ENCODE measurements at places on chromosomes 5 and 9.

GRCh38 chr5:64166201-64166959 is 737 bp downstream of the RNF180 start:
- no peak for DNase-seq

DNA sequence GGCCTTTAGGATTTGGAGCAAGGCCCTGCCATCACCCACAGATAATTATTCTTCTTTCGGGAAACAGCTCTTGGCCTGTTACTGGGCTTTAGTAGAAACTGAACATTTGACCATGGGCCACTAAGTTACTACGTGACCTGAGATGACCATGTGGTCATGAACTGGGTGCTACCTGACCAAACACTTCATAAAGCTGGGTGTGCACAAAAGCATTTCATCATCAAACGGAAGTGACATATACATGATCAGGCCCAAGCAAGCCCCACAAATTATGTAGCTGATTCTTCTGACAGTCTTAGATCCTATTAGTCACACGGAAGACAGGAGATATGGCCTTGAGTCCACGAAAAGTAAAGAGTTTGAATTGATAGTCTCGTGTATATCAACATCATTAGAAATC is 130.9 kb upstream of the FBN2 start:
- no peak for DNase-seq

DNA sequence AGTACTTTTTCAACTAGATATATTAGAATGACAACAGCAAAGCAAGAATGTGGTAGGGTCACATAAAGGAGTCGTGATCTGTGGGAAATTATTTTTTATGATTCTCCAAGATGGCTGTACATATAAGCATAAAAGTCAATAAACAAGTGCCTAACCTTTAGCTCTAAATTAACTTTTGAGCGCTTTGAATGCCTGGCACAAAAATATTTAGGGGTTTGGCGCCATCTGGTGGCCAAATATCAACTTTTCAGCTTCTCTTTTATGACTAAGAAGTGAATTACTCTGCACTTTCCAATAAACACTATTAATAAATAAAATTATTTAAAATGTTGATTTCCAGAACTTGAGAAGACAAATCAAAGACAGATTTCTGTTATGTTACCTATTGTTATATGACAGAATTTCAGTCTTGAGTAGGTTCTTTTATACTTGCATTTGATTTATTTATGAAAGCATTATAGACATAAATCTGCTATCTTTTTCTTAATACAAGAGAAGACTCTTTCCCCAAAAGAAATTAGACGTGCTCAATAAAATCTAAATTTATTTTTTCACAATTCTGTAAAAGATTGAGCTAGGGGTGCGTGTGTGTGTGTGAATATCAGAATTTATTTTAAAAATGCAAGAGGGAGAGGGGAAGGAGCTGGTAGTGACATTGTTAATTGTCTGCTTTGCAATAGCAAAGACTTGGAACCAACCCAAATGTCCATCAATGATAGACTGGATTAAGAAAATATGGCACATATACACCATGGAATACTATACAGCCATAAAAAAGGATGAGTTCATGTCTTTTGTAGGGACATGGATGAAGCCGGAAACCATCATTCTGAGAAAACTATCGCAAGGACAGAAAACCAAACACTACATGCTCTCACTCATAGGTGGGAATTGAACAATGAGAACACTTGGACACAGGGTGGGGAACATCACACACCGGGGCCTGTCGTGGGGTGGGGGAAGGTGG is 36.7 kb upstream of the ARRDC3 start:
- DNase-seq = peak; percentile 3

GRCh38 chr9:91374939-91375338 is 13.2 kb upstream of the AUH start:
- no peak for DNase-seq

DNA sequence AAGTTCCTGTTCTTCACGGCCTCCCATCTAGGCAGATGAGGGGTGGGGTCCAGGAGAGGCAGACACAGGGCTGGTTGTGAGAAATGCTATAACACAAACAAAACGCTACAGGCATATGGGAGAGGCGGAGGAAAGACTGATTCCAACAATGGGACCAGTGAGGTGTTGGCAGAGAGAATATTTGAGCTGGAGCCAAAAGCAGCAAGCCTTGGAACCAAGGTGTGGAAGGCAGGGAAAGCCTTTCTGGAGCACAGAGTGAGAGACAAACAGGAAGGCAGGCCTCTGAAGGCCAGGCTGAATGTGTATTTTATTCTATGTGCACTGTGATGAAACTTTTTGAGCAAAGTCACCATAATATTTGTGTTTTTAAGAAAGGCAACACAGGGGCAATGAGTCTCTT is 2.9 kb downstream of the ATPSCKMT start:
- no peak for DNase-seq

DNA sequence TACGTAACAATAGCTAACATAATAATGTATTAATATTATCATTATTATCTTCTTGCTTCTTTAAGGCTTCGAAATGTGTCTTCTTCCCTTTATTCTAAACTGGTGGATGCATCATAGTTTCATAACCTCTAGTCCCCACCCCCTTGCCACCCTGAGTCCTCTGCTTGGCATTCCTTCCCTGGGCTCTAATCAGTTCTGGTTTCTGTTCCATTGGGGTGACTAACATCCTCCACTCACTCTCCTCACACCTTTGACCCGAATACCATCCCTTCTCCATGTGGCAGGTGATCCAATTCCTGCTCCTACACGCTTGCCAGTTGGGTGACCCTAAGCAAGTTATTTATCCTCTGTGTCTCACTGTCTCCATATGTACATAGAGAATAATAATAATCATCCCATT is 286.1 kb downstream of the TRPM3 start:
- DNase-seq = no peak
